NCI-H2107 (cell line): ENCODE measurements at places on chromosomes 16 and 17.

GRCh38 chr17:33500151-33500550, 207.1 kb upstream of the ASIC2 start:
- no peak for DNase-seq

- DNase-seq = peak; percentile 29
These were observed 83.2 kb upstream of the GNAO1 start for GRCh38 chr16:56108056-56108471.

GRCh38 chr16:56282451-56282850, 91.2 kb downstream of the GNAO1 start:
- no peak for DNase-seq

DNA sequence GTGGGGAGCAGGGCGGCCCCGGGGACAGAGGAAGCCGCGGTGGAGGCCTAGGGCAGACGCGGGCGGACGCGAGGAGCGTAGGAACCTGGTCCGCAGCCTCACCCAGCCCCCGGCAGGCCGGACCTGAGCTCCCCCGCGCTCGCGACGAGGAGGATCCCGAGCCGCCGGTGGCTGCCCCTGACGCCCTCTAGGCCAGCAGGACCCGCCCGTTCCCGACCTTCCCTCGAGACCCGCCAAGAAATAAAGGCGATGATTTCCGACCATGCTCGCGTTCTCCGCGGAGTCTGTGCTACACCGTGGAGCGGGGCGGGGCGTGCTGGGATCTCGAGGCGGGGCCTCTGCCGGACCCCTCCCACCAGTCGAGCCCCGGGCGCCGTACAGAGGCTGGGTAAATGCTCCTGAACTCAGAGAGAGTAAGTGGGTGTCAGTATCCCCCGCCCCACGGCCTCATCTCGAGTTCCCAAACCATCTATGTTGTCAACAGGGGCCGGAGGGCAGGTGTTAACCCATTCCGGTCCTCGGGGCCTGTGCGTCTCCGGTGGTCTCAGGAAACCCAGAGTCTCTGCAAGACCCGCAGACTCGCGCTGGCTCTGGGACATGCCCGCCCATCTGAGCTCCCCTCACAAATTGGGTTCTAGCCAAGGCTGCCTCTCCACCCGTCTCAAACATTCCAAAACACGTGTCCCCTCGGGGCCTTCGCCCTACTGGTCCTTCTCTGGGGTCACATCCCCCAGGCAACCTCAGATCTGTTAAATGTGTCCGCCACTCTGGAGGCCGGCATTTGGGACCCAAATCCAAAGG, 13.7 kb downstream of the SYCE1L start:
- peak; percentile 51 for DNase-seq

DNA sequence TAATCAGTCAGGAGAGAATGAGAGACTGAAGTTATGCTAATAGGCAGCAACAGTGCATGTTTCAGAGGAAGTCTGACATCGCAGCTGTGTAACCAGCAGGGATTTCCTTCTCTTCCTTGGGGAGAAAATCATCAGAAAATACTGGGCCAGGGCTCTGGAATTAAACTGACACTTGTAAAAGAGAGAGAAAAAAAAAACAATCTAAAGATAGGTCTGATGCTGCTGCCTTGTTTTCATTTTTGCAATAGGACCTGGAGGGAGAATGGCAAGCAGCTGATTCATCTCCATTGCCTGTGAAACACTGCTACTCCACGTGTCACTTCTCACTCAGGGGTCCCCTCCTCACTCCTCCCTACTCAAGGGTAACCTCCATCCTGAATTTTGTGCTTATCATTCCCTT, 17.7 kb upstream of the CORO6 start:
- no peak for DNase-seq

- no peak for DNase-seq
These were observed 195.4 kb downstream of the XYLT1 start for GRCh38 chr16:17275076-17276009.

DNA sequence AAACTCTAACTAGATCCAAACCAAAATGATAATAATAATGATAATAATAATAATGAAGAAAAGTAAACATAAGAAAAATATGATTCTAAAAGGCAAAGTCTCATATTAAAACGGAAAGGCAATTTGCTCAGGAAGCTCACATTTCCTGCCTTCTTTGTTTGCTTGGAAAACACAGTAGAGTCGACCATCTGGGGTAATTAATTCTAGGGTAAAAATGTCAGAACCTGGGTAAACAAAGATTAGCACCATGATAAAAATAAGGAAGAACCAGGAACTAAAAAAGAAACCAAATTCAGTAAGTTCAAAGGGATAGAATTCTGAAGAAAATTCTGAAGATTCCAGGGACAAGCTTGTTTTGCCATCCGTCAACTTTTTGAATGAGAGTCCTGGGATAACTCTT, 16.2 kb downstream of the KRABD2 start:
- no peak for DNase-seq
